Activated CD4-positive, alpha-beta T cell treated with anti-CD3 and anti-CD28 coated beads, Interleukin-10, Interleukin-2, amounts not matched to agents 100 ng/mL and 50 ng/mL, durations not matched to agents 16 hours and 8 hours (primary cell): ENCODE measurements at places on chromosomes 6 and 20.
A peak's percentile ranks its signal among the peaks of the same experiment; 100 is the strongest.

- no peak for DNase-seq
Observed at GRCh38 chr6:71524201-71524600, 235.6 kb downstream of the OGFRL1 start.

DNA sequence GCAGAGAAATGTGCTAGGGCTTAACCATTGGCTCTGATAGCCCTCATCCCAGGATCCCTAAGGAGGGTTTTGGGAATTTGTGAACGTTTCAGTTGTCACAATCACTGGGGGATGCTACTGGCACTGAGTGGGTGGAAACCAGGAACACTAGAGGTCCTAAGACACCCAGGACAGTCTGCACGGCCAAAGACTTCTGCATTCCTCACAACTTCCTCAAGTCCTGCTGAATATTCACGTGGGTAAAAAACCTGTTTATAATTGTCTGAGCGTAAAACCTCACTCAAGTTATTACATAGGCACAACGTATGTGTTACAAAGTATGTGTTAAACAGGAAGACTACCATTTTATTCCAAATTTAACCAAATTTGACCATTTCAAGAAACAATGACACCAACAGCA lies 52.4 kb downstream of the GMDS start:
- no peak for DNase-seq

DNA sequence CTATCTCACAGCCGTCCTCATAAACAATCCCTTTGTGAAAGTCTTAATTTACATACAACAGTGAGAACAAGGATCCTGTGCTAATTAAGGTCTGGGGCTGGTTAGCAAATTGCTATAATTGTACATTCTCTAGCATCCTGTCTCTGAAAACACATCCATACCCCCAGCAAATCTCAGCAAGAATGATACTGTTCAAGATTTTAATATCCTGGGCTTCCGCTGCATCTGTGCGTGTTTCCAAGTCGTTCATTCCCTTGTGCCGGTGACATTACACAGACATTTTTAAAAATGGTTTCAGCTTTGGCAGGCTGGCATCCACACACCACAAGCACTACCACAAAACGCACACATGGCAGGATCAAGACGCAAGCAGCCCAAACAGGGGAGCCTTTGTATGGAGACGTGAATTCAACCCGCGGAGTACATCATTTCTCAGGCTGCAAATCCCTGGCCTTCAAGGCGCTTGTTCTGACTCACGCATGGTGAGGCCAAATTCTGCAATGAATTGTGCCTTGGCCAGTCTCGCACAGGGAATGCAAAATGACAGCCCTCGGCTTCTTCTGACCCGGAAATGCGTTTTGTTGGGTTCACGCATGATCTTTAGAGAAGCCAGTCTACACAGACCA lies 20.3 kb downstream of the ZMYND8 start:
- DNase-seq = no peak

GRCh38 chr6:97771372-97771771 lies 488.4 kb upstream of the MMS22L start:
- no peak for DNase-seq

DNA sequence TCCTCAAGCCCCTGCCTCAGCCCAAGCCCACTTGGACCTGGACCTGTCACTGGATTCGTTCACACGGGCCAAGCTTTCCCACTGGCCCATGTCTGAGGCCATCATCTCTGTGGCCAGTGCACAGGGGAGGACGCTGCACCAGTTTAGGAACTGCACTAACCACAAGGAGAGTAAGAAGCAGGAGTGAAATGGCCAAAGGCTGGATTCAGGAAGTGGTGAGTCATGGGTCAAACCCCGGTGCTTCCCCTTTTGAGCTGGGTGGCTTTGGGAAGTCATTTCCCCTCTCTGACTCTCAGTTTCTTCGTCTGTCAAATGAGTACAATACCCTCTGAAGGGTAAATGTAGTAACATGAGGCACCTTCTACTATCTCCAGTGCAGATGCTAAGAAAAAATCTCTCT lies 87.9 kb downstream of the CD40 start:
- DNase-seq = peak; percentile 33

DNA sequence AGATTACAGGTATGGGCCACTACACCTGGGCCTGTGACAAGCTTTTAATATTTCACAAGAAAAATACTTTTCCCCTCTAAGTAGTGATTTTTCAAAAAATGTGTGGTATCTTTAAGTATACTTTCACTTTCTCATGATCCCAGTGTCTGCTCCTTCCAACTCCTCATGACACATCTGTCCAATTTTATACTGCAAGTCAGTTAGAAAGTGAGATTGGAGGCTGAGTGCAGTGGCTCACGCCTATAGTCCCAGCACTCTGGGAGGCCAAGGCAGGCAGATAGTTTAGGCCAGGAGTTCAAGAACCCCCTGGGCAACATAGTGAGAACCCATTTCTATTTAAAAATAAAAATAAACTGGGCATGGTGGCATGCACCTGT lies 20.2 kb downstream of the PIM1 start:
- peak; percentile 55 for DNase-seq

GRCh38 chr6:27871924-27872638 lies 40.1 kb downstream of the OR2B2 start:
- DNase-seq = peak; percentile 95

- DNase-seq = no peak
Observed at GRCh38 chr6:52317211-52317610, 32.7 kb upstream of the MCM3 start.

- no peak for DNase-seq
Observed at GRCh38 chr20:33670715-33671499, 3.3 kb downstream of the NECAB3 start.

DNA sequence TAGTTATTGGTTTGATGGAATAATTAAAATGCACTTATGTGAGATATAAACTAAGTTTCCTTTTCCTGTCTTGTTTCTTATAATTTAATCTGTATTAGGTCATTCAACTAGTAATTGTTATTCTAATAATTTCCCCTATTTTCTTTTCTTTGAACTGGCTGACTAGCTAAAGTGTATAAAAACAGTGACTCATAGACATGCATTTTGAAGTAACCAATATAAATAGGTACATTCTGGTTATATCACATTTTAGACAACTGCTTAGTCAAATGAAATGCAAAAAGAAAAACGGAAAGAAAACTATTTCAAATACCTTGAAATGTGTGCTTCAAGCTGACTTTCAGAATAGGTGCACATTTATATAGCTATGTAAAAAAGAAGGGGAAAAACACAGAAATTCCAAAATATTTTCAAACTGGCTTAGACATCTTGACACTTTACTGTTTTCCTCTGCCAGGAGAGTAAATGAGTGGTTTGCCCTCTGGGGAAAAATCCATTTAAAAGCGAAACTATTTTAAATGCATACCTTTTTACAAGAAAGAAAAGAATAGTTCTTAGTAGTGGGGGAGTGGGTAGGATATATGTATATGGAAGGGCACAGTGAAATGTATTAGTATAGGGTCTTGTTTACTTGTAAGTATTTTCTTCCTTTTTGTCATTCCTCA lies 28.3 kb downstream of the KCNQ5 start:
- peak; percentile 8 for DNase-seq

DNA sequence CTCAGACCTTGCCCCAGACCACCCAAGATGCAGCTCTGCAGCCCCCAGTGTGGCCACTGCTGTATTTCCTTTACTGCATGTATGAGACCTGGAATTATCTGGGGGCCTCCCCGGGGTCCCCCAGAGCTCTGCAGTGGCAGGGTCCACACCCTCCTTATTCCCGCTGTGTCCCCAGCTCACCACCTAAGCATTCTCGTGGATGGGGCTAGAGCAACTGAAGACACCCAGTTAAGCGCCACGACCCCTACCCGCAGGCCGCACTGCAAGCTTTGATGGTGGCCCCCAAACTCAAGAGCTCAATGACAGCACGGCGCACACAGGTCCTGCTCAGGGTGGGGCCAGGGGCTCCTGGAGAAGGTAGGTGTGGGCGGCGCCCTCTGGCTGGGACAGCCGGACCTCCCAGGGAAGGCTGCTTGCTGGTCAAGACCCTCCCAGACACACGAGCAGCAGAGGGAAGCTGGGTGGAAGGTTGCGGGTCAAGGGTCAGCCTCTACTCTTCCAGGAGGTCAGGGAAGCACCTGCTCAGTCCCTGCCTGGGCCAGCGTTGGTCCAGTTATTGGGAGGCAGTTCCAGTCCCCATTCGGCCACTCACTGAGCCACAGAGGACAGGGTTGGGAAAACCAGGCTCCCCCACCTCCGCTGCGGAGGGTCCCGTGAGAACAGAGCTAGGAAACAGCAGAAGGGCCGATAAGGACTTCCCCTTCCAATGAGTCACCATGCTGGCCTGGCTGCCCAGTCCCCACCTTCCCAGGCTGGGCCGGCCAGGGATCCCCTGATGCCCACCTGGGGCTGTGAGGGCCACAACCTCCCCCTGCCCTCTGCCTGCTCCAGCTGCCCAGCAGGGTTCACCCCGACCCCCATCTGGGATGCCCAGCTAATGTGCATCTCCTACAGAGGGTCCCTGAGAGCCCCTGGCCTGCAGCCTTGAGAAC lies 2.9 kb downstream of the LAMA5 start:
- DNase-seq = no peak

DNA sequence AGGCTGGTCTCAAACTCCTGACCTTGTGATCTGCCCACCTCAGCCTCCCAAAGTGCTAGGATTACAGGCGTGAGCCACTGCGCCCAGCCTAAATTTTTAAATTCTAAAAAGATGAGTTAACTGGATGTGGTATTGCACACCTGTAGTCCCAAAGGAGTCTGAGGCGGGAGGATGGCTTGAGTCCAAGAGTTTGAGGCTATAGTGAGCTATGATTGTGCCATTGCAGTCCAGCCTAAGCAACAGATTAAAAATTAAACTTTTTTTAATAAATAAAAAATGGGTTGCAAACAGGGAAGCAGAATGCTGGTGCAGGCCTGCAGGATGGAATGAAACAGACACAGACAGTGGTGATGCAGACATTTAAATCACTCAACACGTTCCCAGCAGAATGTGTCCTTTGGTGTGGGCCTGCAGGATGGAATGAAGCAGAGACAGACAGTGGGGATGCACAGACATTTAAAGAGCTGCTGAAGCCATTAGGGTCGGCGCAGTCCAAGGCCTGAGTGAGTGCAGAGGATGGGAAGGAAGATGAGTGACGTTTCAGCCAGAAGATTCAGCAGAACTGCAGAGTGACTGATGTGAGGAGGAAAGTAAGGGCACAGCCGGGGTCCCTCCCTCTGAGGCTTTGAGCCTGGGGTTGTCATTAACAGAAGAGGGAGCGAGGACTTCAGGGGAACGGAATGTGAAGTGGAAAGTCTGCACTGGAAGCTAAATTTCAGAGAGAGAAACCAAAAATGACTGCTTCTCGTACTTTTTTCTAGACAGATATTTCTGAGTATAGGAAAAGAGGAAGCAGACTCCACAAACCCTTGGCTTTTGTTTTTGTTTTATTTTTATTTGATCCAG lies 117.5 kb downstream of the RIN2 start:
- no peak for DNase-seq

- DNase-seq = no peak
Observed at GRCh38 chr20:58393299-58393698, 4.3 kb downstream of the VAPB start.

GRCh38 chr6:170292407-170293158 lies 1.7 kb upstream of the DLL1 start:
- no peak for DNase-seq

DNA sequence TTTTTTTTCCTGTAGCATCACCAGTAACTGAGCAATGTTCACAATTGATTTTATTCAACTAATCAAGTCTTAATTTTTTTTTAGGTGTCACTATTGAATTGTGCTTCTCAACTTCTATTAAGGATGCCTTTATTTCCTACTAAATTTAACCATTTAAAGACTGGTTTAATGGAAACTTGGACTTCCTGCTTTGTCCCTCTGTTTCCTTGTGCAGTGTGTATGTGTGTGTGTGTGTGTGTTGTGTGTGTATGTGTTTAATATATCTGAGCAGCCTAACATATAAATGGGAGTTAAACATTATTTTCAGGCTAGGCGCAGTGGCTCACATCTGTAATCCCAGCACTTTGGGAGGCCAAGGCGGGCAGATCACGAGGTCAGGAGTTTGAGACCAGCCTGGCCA lies 1.8 kb downstream of the SERPINB6 start:
- no peak for DNase-seq

- no peak for DNase-seq
Observed at GRCh38 chr6:3565291-3565690, 108.4 kb upstream of the SLC22A23 start.

GRCh38 chr6:146593986-146594385 lies 4.8 kb upstream of the ADGB start:
- no peak for DNase-seq

- no peak for DNase-seq
Observed at GRCh38 chr6:83466328-83466727, 35.5 kb upstream of the ME1 start.

DNA sequence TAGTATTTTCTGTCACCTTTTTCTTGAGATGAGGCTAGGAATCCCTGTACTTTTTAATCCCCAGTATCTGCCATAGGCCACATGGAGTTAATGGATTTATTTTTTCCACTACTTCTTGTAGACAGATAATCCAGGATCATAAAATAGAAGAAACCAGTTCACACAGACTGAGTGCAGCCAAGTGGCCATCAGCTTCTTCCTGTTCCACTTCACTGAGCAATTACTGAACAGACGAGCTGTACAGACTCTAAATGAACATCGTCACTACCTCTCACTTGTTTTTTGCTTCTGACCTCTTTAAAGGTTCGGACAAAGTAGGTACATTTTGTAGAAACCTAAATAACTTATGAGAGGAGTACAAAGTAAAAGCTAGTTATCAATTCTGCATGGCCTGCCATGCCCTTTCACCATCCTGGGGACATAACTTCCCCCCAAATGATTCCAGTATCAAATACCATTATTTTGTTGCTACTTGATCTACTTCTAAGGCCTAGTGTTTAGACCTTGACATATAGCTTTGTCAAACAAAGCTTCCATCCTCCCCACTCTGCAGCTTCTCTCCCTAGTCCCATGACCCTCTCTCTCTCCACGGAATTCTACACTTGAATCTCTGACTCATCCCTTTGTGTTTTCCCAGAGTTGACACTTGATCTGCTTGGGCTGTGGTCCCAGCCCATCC lies 34.4 kb upstream of the ARHGAP18 start:
- no peak for DNase-seq

DNA sequence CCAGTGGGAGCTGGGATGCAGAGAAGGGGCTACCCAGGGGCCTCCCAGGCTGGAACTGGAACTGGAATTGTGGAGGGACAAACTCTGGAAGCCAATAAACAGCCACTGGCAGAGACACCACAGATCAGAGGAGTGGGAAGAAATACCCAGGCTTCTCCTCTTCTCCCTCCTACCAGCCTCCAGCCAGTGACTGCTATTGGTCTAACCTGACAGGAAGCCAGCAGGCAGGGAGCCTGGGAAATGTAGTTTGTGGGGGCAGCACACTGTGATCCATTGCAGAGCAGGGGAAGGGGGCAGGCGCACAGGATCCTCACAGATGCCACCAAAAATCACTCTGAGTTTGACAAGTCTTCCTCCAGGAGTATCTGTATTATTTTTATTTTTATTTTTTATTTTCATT lies 12.1 kb upstream of the MLN start:
- DNase-seq = peak; percentile 49
